ENCODE measurements at places on chromosomes 7 and 10.
A peak's percentile ranks its signal among the peaks of the same experiment; 100 is the strongest.

GRCh38 chr7:142808461-142808801 is 37.7 kb downstream of the PRSS2 start:
- no peak for DNase-seq

- DNase-seq, result no peak
Measured at GRCh38 chr7:7352845-7353244, 170.5 kb downstream of the C1GALT1 start.

- no peak for DNase-seq
Measured at GRCh38 chr7:158445421-158446175, 142.0 kb downstream of the PTPRN2 start.

DNA sequence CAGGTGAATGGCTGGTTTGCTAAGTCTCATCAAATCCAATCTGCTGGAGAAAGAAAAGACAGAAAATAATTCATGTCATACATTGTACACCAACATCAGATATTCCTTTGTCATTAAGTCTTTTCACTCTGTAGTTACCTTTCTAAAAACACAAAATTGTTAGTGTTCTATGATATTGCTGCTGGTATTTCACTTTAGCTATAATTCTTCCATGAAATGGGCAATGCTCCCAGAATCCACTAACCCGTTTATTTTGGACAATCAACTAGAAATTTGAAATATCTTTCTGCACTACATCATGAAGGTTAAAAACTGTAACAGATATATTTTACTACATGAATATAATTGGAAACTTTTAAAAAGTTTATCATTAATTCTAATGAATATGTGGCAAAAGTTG is 181.3 kb downstream of the C7orf25 start:
- no peak for DNase-seq

DNA sequence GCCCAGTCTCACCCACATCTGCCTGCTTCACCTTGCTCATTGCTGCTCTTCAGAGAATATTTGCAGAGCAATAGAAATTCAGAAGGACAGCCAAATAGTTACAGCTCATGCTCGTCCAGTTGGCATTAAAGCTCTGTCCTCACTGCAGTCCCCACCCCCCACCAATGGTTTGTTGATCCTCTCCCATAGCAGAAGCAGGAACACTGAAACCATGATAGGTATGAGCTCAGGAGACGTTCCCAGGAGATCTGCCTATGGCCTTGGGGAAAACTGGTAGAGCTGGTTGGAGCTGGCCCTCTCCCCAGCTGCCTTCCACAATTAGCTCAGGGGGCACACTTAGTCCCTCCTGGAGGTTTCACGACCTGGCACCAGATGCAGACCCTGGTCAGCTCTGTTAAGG is 68.6 kb upstream of the KMT2C start:
- DNase-seq, result no peak

DNA sequence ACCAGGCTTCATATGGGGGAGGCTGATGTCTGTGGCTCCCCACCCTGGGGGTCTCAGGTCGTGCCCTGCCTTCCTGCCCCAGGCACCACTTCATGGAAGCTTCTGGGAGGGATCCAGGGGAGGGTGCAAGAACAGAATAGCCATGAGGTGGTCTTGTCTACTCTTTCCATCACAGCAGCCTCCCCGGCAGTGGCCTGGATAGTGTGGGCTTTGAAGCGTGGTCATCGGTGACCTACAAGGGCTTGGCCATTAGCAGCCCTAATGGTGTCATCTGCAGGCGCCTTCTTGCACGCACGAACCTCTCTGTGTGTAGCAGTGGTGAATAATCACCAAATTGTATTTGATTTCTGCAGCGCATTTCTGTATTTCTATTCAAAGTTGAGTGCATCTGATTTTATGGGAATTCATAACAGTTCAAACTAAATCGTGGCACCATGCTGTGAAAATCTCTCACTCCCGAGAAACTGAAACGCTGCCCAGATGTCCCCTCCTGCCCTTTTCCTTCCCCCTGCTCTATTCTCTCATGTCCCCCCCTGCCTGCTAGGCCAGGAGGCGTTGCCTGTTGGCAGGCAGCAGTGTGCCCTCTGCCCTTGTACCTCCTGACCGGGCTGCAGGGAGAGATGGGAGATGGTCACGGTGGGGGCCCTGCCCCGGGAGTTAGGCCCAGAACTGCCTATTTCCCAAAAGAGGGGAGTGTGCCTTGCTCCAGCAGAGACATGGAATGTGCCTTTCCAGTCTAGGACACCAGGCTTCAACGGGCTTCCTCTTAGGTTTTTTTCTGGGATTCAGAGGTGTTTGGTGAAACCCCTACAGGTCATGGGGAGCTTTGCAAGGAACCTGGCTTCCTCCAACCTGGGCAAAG is 34.8 kb downstream of the CDH23 start:
- no peak for DNase-seq

- DNase-seq, result no peak
Measured at GRCh38 chr10:61135276-61135721, 191.3 kb upstream of the RHOBTB1 start.

DNA sequence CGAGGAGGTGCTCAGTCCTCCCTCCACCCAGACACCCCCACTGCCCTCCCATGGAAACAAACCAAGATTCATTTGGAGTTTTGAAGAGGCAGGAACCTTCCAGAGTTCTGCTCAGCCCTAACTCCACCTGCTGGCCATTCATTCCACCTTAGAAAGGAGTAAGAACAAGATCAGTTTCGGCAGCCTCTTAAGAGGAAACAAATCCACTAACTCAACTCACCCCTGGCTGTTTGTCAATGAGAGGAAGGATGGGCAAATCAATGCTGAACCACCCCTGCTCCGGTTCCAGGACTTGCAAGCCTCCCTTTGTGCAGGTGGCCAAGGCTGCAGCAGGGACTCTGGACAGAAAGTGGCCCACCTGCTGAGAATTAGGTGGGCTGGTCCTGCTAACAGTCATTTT is 26.2 kb downstream of the CCDC3 start:
- no peak for DNase-seq

GRCh38 chr7:134669388-134669787 is 22.7 kb downstream of the BPGM start:
- no peak for DNase-seq

- DNase-seq, result no peak
Measured at GRCh38 chr10:122568551-122568950, 8.0 kb downstream of the DMBT1 start.

DNA sequence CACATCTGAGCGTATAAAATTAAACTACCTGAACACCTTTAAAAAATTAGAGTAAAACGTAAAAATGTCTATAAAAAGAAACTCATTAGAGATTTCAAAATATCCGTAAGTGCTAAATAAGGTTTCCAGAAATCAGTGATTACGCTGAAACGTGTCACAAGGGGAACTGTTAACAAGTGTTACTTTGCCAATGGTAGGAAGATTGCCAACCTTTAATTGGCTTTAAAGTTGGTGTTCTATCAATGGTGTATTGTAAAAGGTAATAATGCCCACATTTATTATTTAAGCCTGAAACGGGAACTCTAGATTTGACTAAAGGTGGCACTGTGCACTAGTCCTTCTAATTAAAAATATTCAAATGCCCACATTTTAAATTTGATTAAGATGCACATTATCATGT is 37.8 kb upstream of the HIBADH start:
- no peak for DNase-seq

- no peak for DNase-seq
Measured at GRCh38 chr7:8035192-8035591, 66.6 kb downstream of the GLCCI1 start.

DNA sequence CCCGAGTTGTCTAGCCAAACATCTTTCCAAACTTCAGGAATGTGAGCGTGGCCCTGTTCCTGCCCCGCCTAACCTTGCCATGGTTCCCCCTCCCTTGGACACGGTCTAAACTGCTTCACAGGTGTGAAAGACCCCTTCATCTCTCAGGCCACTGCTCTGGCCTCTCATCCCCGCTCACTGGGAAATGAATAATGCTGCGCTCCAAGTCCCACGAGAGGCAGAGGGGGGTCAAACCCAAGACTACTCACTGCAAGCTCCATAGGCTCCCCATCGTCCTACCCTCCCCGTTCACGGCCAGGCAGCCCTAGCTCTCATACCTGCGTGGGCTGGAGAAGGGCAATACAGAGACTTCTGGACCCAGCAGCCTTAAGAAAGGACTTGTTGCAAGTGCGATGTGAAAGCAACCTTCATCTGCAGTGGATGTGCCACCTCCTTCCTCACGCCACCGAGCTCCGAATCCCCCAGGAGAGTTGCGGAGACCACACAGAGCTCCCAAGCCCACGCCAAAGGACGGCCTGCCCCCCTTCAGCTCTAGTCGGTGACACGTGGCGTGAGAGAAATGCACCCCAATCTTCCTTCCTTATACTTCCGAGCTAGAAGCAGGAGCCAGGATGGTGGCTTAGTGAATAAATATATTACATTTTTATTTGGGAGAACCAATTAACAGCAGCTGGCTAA is 9.7 kb downstream of the ZNF467 start:
- DNase-seq, result no peak

DNA sequence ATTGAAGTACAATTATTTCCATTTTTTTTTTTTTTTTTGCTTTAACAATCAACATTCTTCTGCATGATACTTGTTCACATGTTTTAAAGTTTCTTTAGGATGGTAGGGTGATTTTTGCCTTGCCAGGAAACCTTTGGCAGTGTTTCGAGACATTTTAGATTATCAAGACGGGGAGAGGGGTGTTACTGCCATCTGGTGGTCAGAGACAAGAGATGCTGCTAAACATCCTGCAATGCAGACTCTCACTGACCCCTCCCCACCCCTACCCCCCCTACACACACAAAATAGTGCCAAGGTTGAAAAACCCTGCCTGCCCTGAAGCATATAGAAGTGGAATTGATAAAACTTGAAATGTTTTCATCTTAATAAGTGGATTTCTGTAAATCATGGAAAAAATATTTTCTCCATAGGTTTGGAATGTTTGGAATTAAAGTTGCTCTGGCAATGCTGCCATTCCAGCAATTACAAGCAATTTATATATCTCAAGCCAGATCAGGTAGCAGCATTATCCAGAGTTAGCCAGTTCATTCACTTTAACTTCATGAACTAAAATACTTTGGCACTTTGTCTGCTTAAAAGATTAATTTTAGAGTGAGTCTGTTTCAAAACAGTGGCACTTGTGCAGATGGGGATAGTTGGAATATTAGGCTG is 62.1 kb downstream of the SDHAF3 start:
- DNase-seq, result peak; percentile 33
